ENCODE measurements at places on chromosomes 3 and 15.

- peaks cover 6% of the 10 kb centered on the region for H3K4me1 ChIP-seq
- no peak overlapping the region for H3K4me3 ChIP-seq
- no peak for DNase-seq
- no peaks in the 10 kb centered on the region for H3K36me3 ChIP-seq
- no peak overlapping the region for H3K27ac ChIP-seq
- peaks cover 3% of the 10 kb centered on the region for H3K27me3 ChIP-seq
Measured at GRCh38 chr15:29857221-29857789, 35.0 kb upstream of the TJP1 start.

- no peak for DNase-seq
- H3K27ac ChIP-seq, result no peak overlapping the region
- no peaks in the 10 kb centered on the region for H3K27me3 ChIP-seq
- peaks cover 5% of the 10 kb centered on the region for H3K4me1 ChIP-seq
- peaks cover 36% of the 10 kb centered on the region for H3K36me3 ChIP-seq
Measured at GRCh38 chr15:62706317-62706716, 336.2 kb upstream of the TPM1 start.

- H3K36me3 ChIP-seq, result peaks cover 5% of the 10 kb centered on the region
- H3K27me3 ChIP-seq, result no peaks in the 10 kb centered on the region
- peaks cover 43% of the 10 kb centered on the region for H3K4me1 ChIP-seq
- no peak overlapping the region for H3K4me3 ChIP-seq
- H3K27ac ChIP-seq, result no peak overlapping the region
Measured at GRCh38 chr15:60568914-60569391, 90.0 kb upstream of the ICE2 start.

DNA sequence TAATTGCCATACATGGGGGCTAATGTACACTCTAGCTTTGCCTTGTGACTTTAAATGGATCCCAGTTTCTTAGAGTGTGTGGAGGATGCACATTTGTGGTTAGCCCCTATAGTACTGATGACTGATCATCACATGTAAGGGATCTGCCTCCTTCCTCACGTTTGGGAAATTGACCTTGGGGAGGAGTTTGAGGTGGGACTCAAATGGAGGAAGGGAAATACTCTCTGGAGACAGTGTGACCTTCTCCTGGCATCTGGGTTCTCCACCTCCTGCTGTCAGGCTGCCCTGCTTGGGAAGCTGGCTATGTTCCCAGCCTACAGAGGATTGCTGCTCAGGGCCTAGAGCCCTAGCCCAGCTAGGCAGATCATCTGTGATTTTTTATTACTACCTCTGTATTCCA lies 48.7 kb downstream of the PPM1L start:
- H3K36me3 ChIP-seq, result no peaks in the 10 kb centered on the region
- no peak overlapping the region for H3K27ac ChIP-seq
- H3K4me1 ChIP-seq, result peaks cover 37% of the 10 kb centered on the region
- H3K27me3 ChIP-seq, result no peaks in the 10 kb centered on the region

DNA sequence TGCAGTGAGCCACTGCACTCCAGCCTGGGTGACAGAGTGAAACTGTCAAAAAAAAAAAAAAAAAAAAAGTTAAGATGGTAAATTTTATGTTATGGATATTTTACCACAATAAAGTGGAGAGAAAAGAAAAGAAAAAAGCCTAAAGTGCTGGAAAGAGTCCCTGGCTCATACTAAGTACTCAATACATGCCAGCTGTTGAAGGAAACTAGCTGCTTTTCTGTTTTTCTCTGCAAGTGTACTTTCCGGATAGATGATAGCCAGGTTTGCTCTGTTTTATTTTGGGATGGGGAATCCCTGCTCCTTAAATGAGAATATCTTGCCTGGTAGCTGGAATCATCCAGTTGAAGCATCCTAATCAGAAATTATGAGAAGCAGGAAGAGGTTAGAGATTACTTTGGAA lies 10.9 kb downstream of the EID1 start:
- no peak overlapping the region for H3K4me3 ChIP-seq
- peaks cover 40% of the 10 kb centered on the region for H3K4me1 ChIP-seq
- no peak for DNase-seq
- H3K36me3 ChIP-seq, result no peaks in the 10 kb centered on the region
- H3K27ac ChIP-seq, result no peak overlapping the region

DNA sequence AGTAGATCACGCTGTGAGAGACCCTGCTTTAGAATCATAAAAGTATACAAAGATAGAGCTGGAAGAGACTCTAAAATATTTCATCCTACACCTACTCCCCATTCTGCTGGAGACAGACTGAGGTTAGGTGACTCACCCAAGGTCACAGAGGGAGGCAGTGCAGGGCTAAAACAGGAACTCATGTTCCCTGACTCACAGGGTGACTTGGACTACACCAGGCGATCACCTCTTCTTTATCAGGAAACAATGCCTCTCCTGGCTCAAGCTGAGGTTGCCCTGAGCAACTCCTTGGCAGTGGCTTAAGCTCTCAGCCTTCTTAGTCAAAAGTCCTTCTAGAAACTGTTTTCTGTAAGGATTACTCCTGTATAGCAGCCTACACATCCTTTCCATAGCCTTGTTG lies 26.4 kb upstream of the TNFAIP8L3 start:
- peaks cover 5% of the 10 kb centered on the region for H3K27me3 ChIP-seq
- no peaks in the 10 kb centered on the region for H3K36me3 ChIP-seq
- DNase-seq, result no peak
- H3K4me1 ChIP-seq, result no peaks in the 10 kb centered on the region

DNA sequence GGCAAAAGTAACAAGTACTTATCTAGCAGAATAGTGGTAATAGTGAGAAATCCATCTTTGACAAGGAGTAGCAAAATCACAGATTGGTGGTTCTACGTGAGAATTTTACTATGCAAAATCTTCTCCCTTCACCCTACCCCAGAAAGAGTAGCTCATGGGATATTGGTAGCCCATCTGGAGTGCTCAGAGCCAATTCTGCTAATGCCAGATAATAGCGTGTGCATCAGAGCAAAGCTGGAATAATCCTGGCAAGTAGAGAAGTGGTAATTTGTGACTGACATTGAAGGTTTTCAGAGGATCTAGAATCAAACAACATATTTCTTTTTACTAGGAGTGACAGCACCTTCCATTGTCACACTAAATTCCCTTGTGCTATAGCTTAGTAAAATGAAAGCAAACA lies 192.9 kb downstream of the ZBBX start:
- no peaks in the 10 kb centered on the region for H3K36me3 ChIP-seq
- H3K27ac ChIP-seq, result no peak overlapping the region
- H3K4me3 ChIP-seq, result no peak overlapping the region
- H3K4me1 ChIP-seq, result no peaks in the 10 kb centered on the region
- H3K27me3 ChIP-seq, result no peaks in the 10 kb centered on the region

DNA sequence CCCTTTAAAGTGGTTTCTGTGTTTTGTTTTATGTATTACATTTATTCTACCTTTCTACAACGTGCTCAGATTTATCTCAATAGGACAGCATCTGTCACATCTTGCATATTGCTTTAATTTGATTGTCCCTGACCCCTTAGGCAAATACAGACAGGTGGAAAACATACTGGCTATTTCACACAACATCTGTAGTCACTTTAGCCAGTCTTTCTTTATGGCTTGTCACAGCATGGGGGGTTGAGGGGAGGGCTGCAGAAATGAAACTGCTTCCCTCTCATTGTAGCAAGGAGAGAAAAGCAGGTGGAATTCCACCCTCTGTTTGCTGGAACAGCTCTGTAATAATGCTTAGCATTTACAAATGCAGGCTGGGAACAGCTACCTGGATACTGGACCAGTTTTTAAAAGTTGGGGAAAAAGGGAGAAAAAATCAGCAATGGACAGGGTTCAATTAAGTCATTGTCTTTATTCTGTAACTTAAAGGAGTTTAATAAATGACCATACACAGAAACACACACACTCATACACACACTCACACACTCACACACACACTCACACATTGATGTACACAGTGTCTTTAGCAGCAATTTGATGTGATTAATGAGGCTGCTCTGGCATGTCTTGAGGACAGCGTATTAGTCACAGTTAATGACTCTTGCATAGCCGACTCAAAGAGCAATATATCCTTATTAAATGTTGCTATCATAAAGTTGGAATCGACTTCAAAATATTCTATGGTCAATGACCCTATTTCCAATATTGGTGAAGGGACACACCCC lies 283.7 kb upstream of the GBE1 start:
- H3K4me1 ChIP-seq, result peaks cover 16% of the 10 kb centered on the region
- H3K27me3 ChIP-seq, result no peaks in the 10 kb centered on the region
- DNase-seq, result peak; percentile 5

- no peak overlapping the region for H3K27ac ChIP-seq
- H3K36me3 ChIP-seq, result no peaks in the 10 kb centered on the region
- peaks cover 5% of the 10 kb centered on the region for H3K27me3 ChIP-seq
- no peak for DNase-seq
Measured at GRCh38 chr3:69698728-69699127, 40.5 kb upstream of the MITF start.

DNA sequence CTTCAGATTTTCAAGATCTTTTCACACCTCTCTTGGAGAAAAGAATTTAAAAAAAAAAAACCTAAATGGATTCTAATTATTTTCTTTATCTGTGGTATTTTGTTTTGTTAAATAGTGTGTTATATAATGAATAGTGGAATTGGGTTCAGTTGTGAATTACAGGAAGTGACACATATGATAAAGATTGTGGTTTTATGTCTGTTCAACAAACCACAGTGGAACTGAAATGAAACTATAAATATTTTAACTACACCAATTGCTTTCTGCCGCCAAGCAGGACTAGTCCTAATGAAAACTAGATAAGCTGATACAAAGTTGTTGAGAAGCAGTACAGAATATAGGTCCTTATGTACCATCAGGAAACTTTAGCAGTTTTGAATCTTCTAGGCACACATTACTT lies 121.6 kb downstream of the UBE2E2 start:
- H3K27ac ChIP-seq, result no peak overlapping the region
- H3K27me3 ChIP-seq, result no peaks in the 10 kb centered on the region
- no peak for DNase-seq
- no peaks in the 10 kb centered on the region for H3K36me3 ChIP-seq

GRCh38 chr15:70788114-70789049 lies 25.0 kb upstream of the UACA start:
- no peak for DNase-seq
- peaks cover 6% of the 10 kb centered on the region for H3K4me1 ChIP-seq
- peaks cover 5% of the 10 kb centered on the region for H3K27me3 ChIP-seq
- no peak overlapping the region for H3K27ac ChIP-seq

GRCh38 chr3:180358179-180358578 lies 243.8 kb upstream of the TTC14 start:
- no peak overlapping the region for H3K4me3 ChIP-seq
- peaks cover 3% of the 10 kb centered on the region for H3K27me3 ChIP-seq
- DNase-seq, result no peak
- H3K36me3 ChIP-seq, result no peaks in the 10 kb centered on the region

- peaks cover 47% of the 10 kb centered on the region for H3K27me3 ChIP-seq
- H3K27ac ChIP-seq, result no peak overlapping the region
- no peak overlapping the region for H3K4me3 ChIP-seq
- no peaks in the 10 kb centered on the region for H3K36me3 ChIP-seq
- H3K4me1 ChIP-seq, result peaks cover 11% of the 10 kb centered on the region
Measured at GRCh38 chr15:69602921-69603320, 150.3 kb downstream of the RPLP1 start.

- H3K27me3 ChIP-seq, result peaks cover 15% of the 10 kb centered on the region
- DNase-seq, result no peak
- H3K36me3 ChIP-seq, result no peaks in the 10 kb centered on the region
- H3K27ac ChIP-seq, result no peak overlapping the region
- no peaks in the 10 kb centered on the region for H3K4me1 ChIP-seq
Measured at GRCh38 chr15:45326741-45327140, 51.6 kb downstream of the GATM start.

GRCh38 chr15:67762610-67763368 lies 62.5 kb upstream of the SKOR1 start:
- no peak overlapping the region for H3K4me3 ChIP-seq
- peaks cover 8% of the 10 kb centered on the region for H3K36me3 ChIP-seq
- no peak for DNase-seq
- H3K27me3 ChIP-seq, result no peaks in the 10 kb centered on the region
- H3K27ac ChIP-seq, result no peak overlapping the region
- peaks cover 66% of the 10 kb centered on the region for H3K4me1 ChIP-seq

DNA sequence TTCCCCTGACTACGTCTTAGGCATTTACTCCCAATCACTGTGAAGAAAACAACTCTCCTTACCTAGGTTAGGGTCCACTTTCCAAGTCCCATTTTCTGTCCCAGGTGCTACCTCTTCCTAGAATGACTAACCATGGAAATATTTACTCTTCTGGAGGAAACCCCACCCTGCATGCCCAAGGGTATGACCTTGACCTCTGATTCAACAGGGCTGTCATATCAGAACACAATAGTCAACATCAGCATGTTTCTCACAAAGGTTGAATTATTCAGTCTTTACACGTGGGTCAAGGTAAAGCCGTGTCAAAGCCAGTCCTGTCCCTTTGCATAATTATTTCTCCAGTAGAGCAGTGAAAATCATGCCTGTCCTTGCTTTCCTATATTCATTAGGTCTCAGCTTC lies 4.3 kb upstream of the FRMD5 start:
- DNase-seq, result no peak
- peaks cover 59% of the 10 kb centered on the region for H3K27me3 ChIP-seq
- no peak overlapping the region for H3K4me3 ChIP-seq
- no peaks in the 10 kb centered on the region for H3K36me3 ChIP-seq

DNA sequence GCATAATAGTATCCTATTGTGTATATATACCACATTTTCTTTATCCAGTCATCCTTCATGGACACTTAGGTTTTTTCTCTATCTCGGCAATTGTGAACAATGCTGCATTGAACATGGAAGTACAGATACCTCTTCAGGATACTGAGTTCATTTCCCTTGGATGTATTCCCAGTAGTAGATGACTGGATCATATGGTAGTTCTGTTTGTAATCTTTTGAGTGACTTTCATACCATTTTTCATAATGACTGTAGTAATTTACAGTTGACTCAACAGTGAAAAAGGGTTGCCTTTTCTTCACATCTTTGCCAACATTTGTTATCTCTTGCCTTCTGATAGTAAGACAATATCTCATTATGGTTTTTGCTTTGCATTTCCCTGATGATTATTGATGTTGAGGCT lies 21.8 kb downstream of the MYH15 start:
- H3K4me3 ChIP-seq, result no peak overlapping the region
- H3K27ac ChIP-seq, result no peak overlapping the region
- peaks cover 48% of the 10 kb centered on the region for H3K4me1 ChIP-seq
- H3K27me3 ChIP-seq, result no peaks in the 10 kb centered on the region
- DNase-seq, result no peak

- peaks cover 18% of the 10 kb centered on the region for H3K4me1 ChIP-seq
- DNase-seq, result no peak
Measured at GRCh38 chr3:197881970-197882338, 68.0 kb upstream of the RPL35A start.

GRCh38 chr3:162367429-162368260 lies 871.0 kb downstream of the OTOL1 start:
- no peaks in the 10 kb centered on the region for H3K36me3 ChIP-seq
- peak overlapping the region; percentile 73 for H3K27ac ChIP-seq
- H3K27me3 ChIP-seq, result no peaks in the 10 kb centered on the region
- no peak overlapping the region for H3K4me3 ChIP-seq
- peaks cover 36% of the 10 kb centered on the region for H3K4me1 ChIP-seq

All from nephron progenitor cell (in vitro differentiated cells).